ENCODE measurements at places on chromosomes 6 and 20.

DNA sequence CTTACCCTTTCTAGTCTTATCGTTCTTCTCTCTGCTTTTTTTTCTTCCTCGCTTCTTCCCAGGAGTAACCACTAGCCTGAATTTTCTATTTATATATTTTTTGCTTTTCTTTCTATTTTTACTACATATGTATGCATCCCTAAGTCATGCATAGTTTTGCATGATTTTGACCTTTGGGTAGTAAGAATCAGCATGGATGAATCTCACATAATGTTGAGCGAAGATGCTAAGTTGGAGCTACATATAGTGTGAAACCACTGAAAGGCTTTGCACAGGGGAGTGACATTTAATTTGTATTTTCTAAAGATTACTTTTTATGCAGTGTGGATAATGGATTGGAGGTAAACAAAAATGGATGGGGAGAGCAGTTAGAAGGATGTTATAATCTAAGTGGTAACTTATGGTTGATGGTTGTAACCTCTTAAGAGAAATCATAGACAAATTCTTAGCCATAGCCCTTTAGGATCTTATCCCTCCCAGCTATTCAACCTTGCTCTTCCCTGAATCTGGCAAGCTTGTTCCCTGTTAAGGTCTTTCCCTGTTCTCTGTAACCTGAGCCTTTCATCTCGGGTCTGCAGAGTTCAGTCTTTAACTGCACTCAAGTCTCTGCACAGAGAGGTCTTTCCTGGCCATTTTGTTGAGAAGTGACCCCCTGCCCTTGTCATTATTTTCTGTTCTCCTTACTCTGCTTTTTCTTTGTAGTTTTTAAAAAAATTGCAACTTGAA lies 18.0 kb downstream of the PEX7 start:
- DNase-seq, result no peak

DNA sequence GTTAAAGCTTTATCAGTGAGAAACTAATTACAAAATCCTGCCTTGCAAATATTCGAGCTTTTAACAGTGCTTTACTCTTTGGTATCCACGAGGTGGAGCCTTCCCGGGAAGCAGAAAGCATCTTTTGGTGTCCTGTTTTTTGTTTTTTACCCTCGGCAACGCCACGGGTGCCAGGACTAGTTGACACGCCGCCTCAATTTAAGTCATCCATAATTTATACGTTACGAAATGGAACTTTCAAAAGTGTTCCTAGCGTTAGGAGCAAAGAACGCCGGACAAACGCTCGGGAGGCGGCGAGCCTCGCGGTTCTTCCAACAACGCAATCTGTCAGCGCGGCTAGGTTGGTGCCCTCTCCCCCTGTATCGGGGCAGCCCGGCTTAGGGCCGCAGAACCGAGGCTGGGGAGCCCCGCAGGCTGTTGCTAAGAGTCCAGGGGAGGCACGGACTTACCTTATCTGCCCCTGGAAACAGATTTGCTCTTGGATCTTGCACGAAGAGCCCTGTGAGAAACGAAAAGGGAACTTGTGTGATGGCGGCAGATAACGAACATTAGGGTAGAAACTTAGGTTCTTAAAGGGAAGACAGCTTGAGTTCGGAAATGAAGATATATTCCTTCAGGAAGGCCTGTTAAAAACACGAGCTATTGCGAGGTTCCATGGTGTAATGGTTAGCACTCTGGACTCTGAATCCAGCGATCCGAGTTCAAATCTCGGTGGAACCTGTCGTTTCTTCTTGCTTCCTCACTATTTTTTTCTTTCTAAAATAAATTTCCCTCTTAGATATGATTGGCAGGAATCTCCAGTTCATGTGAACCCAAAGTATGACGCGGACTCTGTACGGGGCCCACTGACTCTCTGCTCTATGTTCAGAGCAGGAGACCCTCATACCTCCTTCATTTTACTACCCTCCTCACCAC lies 46.2 kb upstream of the ZNF184 start:
- peak; percentile 87 for DNase-seq

DNA sequence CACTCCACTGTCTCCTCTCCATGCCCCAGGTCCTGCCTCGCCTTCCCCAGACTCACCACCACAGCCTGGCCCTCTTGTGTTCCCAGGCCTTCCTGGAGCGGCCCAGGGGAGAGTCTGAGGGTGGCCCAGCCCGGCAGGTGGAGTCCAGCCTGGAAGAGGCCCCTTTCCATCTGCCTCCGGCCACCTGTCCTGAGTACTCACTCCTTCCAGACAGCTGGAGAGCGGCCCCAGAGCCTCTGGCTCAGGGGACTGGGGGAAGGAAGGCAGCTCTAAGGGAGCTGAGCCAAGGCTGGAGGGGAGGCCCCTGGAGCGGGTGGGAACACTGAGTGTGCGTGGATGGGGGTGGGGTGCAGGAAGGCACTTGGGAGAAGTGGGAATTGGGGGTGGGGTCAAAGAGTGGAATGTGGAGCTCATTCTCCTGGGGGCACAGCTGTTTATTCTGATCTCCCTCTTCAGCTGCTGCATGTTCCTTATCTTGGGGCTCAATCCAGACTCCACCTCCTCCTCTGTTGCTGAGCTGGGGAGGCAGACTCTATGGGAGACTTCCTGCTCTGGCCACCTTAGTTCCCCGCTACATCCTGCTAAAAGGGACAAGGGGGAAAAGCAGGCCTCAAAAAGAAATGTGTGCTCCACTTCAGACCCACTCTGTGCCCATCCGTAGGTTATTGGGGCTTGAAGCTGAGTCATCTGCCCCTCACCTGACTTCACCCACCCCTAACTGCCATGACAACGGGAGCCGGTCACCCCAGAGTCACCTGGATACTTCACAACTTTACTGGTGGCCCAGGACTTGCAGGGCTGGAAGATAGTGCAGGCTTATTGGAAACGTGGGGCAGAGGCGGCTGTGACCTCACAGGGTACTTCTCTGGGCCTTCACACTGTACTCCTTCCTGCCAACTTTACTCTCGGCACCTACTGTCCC lies 19.5 kb upstream of the TAF8 start:
- peak; percentile 52 for DNase-seq

GRCh38 chr20:33276303-33277113 lies 6.5 kb upstream of the BPIFB1 start:
- no peak for DNase-seq

DNA sequence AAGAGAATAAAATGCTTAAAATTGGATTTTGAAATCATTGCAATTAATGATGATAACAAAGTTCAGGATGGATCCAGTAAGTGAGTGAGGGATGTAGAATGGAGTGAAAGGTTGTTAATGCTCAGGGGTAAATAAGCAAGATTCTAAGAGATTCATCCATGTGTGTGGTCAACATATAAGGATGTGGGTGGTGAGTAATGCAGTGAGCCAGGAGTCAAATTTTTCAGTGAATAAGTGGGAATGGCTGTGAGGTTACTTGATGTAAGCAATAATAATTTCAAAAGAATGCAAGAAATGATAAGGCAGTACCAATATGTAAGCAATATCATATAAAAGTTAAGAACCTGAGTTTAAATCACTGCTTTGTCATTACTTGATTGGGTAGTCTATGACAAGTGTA lies 207.5 kb upstream of the ADGRB3 start:
- DNase-seq, result no peak

GRCh38 chr6:67687396-67687795 lies 947.7 kb upstream of the ADGRB3 start:
- DNase-seq, result no peak

DNA sequence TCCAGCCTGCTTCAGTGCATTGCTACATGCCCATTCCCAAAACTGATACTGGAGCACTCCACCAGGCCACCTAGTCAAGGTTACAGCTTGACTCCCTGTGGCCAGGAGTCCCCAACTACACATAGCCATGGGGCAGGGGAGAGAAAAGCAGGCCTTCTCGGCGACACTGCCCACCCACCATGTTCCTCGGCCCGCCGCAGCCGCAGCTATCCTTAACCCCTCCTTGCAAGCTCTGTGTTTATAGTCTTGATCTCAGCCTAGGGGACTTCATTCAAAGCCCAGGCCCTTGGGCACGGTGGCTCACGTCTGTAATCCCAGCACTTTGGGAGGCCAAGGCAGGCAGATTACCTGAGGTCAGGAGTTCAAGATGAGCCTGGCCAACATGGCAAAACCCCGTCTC lies 39.2 kb upstream of the FAM50B start:
- DNase-seq, result no peak

DNA sequence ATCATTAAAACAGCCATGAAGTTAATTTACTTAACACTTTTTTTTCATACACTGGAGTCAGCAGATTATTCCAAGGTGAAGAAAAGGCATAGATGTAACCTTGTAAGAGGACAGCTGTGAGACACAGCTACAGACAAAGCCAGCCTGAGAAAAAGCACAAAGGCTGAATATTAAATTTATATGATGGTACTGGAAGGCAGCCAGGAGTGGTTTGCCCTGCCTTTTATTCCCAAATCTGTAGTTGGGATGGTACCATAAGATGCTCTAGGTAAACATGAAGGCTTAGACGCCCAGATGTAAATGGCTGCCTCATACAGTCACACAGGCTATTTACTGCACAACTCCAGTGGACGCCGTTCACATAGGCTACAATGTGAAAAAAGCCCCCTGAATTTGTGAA lies 42.1 kb upstream of the LOC128125822 start:
- DNase-seq, result no peak

- no peak for DNase-seq
These were observed 122.9 kb upstream of the MMS22L start for GRCh38 chr6:97405818-97406409.

All from Caki2 (cell line).